Islet precursor cell (in vitro differentiated cells): ENCODE measurements at places on chromosomes 7 and 10.

GRCh38 chr10:121788115-121788514 lies 139.7 kb downstream of the ATE1 start:
- DNase-seq = no peak

DNA sequence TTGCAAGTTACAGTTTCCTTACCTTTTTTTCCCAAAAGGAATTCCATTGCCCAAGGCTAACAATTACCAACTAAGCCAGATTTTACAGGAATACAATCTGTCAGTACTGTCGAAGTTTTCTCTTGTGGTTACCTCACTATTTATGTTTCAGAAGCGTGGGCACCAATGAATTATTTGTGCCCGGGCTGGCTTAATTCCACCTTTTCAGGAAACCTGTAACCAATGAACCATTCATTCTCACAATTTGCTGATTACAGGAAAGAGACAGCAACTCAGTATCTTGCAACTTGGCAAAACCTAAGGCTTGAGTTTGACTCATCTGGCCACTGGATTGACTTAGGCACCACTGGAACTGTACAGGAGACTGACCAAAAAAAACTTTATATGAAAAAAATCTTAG lies 485.6 kb downstream of the INHBA start:
- DNase-seq = no peak

- DNase-seq = no peak
Observed at GRCh38 chr10:86480571-86480970, 41.0 kb downstream of the WAPL start.

DNA sequence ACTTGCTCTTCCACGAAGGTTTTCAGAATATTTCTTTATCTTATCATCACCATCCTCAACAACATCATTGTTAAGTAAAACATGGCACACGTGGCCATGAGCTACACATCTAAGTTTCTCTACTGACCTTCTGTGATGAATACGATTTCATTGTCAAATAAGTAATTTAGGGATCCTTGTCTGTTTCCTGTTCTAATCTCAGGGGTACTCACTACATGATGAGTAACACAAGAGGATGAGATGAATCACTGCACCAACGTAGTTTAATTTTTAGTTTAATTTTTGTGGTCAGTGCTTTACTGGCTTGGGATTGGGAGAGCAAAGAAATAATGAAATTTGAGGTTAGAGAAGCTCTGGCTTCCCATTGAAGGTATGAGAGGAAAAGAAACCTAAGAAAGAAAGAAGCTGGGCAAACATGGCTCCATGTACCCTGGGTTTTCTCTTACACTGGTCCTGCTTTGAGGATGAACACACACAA lies 461.9 kb upstream of the KLF6 start:
- no peak for DNase-seq

- DNase-seq = no peak
Observed at GRCh38 chr10:45404087-45404769, 30.2 kb downstream of the ALOX5 start.

- no peak for DNase-seq
Observed at GRCh38 chr7:121954803-121955202, 81.8 kb downstream of the PTPRZ1 start.

GRCh38 chr10:97991871-97992270 lies 38.5 kb downstream of the CRTAC1 start:
- peak; percentile 76 for DNase-seq

DNA sequence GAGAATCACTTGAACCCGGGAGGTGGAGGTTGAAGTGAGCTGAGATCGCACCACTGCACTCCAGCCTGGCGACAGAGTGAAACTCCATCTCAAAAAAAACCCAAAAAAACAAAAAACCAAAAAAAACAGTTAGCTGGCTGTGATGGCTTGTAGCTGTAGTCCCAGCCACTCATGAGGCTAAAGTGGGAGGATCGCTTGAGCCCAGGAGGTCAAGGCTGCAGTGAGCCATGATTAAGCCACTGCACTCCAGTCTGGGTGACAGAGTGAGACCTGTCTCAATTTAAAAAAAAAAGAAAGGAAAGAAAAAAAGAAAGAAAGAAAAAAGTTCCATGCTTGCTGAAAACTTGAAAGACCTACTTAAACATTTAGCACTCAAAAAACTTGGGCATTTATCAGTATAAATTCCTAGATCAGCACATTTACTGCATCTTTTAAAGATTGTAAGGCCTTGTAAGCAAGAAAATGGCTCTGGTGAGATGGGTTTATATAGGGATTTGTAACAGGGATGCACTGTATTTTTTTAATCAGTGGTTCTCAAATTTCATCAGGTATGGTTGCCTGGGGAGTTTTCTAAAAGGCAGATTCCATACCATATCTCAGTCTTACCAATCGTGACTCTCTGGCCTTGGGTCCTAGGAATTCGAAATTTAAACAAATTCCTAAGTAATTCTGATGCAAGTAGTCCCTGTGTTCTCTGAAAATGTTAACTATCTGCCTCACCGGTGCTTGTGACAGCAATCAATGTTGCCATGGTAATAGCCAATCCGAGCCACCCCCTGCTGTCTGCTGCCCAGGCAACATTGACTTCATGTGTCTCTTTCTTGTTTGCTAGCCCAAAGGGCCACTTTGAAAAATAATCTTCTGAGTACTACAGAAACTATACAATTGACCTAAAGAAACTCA lies 11.5 kb upstream of the NT5C2 start:
- no peak for DNase-seq

GRCh38 chr10:124657806-124658205 lies 86.4 kb downstream of the FAM53B start:
- no peak for DNase-seq

- DNase-seq = no peak
Observed at GRCh38 chr7:108066486-108066885, 63.5 kb upstream of the LAMB1 start.

DNA sequence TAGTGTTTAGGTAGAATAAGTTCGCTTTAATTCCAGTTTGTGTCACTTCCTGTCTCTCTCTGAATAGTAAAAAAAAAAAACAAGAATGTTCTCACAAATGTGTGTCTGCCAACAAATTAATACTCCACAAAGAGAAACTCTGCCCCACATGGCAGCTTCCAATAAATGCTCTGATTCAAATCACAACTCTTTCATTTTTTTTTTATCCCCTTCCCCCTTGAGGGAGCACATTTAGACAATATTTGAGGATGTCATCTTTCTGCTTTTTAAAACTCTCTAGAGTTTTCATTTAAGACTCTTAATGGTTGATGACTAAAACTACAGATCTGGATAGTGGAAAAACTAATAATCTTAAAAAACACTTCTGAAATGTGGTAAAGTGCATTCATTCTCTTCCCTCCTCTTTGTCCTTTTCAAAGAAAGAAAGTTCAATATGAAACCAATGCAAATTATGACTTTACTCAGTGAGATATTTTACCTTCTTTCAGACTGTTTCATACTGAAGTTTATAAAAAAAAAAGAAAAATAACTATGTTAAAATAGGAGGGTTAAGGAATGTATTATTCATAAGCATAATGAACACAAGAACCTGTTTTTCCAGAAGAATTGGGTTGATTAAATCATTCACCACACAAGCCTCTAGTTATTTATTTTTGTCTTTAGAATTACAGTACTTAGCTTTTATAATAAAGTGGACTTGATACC lies 42.3 kb downstream of the ARID5B start:
- DNase-seq = no peak

- no peak for DNase-seq
Observed at GRCh38 chr10:100575585-100576281, 40.0 kb downstream of the HIF1AN start.

DNA sequence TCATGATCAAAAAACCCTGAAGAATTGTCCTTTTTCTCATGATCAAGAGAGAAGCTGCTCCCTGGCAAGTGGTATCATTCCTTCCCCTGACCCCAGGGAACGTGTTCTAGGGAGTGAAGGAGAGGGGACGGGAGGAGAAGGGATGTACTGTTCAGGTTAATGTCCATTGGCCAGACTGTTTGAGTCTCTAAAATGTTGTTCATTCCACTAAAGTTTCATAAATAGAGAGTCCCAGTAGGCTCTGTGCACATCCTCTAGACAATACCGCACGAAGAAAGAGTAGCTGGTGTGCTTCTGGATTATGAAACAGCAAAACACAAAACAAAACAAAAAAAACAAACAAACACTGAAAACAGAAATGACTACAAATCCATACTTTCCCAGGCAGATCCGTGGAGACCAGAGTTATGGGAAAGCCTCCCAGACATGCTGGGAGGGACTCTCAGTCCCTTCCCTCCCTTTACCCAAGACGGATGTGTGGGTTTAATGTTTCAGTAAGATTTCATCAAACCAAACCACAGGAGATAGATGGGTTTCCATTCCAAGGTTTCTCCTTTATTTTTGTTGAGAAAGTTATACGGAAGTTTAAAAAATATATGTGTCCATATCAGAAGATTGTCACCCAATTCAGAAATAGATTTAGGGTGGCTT lies 66.5 kb upstream of the TNS3 start:
- DNase-seq = no peak

GRCh38 chr10:89122433-89123051 lies 84.6 kb downstream of the CH25H start:
- no peak for DNase-seq

DNA sequence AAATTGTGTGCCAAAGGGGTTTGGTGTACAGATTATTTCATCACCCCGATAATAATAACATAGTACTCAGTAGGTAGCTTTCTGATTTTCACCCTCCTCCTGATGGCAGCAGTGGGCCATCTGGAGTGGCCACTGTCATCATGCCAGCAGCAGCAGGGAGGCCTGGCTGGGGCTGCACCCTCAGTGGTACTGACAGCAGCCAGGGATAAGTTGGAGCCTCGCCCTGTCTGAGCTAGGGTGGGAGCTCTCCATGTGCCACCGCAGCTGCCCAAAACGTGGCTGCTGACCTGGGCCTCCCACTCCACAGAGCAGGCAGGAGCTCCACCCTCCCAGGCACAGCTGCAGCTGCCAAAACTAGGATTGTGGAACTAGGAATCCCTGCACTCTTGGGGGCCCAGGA lies 700.8 kb upstream of the KCND2 start:
- DNase-seq = peak; percentile 46

DNA sequence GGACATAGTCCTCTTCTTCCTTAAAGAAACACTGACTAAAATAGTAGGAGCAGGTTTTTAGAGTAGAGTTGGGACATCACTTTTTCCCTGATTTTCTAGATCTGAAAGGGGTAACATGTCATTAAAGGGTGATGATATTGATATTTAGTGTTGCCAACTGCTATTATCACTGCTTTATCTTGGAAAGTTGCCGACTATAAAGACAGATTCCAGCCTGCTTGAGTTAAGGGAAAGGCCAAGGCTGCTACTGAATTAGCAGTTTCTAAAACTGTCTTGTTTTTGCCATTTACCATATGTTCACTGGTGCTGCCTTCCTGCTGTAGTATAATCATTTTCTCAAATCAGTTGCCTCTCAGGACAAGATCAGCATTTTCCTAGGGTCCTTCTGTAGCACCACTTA lies 29.7 kb downstream of the AP3M1 start:
- no peak for DNase-seq

DNA sequence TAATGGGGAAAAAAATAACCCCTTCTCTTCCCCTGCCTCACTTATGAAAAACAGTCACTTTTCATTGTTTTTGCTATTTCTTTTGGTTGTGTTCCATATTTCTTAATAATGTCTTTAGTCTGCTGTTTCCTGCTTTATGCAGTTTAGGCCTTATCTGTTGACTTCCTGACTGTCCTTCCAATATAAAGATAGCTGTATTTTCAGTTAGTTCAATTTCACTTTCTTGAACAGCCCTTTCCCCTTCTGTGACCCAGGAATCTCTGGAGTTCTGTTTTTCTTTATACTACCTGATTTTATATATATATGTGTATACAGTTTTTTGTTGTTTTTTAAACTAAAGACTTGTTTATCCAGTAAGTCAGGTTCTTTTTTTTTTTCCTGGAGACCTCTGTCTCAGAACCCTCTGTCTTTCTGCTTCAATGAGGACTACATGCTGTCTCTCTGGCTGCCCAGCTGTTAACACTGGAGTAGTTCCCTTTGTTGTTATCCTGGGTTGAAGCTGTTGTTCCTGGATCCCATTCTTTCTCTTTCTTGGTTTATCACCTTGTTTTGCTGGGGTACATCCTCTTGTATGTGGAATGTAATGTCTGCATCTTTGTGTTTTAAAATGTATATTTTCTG lies 87.2 kb downstream of the GSDME start:
- DNase-seq = no peak

GRCh38 chr10:33273295-33274002 lies 61.0 kb downstream of the NRP1 start:
- DNase-seq = no peak

DNA sequence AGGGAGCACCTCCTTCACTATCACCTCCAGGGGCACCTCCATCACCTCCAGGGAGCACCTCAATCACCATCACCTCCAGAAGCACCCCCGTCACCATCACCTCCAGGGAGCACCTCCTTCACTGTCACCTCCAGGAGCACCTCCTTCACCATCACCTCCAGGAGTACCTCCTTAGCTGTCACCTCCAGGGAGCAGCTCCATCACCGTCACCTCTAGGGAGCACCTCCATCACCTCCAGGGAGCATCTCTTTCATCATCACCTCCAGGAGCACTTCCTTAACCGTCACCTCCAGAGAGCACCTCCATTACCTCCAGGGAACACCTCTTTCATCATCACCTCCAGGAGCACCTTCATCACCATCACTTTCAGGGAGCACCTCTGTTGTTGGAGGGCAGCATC lies 103.0 kb downstream of the DNAJB6 start:
- DNase-seq = no peak

DNA sequence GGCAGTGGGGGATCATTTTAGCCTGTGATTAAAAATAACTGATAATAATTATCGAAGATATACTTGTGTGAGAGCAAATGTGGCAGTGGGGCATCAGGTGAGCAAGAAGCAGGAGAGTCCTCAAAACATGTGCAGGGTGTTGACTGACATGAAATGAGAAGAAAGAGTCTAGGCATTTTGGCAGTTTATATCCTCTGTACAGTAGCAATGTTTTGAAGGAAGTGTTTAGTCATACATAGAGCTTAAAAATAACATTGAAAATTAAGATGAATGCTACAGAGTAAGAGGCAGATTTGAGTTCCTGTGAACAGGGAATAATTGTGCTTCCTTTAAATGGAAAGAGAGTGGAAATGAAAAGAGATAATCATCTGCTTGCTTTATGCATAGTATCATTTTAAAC lies 47.4 kb downstream of the VPS50 start:
- no peak for DNase-seq

- DNase-seq = no peak
Observed at GRCh38 chr10:28503114-28503513, 29.8 kb upstream of the WAC start.

DNA sequence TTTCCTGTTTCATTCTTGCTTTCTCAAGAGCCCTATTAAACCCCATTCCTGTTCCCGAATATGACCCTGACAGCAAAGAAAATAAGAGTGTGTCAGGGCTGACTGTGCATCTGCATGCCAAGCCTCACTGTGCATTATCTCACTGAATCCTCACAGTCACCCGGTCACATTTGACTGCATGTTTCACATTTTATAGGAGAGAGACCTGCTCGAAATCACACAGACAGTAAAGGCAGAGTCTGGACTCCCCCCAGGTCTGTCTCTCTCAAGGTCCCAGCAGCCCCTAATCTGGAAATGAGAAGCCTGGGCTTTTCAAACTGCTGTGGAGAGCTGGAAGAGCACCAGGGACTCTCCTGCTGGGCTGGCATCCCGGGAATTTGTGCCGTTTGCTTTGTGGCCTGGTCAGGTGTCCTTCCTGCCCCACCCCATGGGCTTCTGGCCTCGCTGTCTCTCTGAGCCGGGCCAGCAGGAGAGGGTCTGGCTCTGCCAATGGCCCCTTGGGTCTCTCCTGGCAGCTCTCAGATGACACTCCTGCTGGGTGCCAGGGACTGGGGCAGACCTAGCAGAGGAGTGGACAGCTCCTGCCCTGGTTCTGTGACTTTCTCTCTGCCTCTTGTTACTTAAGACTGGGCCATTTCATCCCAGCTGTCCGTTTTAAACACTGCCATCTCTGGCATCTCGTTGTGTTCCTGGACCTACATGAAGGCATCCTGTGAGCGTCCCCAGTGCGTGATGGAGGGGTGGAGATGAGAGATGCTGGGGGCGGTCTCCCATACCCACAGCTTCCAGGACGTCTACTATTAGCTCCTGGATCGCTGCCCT lies 173.6 kb downstream of the ARHGAP12 start:
- peak; percentile 85 for DNase-seq
